Dorsolateral prefrontal cortex (tissue), 122 donors: ENCODE measurements at places on chromosomes 3 and 15.

- no peak for DNase-seq
These were observed 178.8 kb downstream of the POTEB3 start for GRCh38 chr15:21261396-21261964.

DNA sequence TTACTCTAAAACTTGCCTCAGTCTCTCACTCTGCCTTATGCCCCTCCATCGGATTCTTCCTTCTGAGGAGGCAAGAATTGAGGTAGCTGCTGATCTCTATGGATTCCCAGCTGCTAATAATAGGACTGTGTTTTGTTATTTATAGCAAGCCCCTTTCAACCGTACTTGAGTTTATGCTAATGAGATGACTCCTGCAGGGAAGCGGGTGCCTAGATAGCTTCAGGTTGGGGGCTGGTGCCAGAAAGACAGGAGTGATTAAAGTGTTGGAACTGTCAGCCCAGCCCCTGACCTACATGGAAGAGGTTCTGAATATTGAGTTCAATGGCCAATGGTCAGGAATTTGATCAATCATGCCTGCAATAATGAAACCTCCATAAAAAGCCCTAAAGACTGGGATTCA is 21.8 kb upstream of the LIMD1 start:
- no peak for DNase-seq

GRCh38 chr15:33095641-33096040 is 98.9 kb downstream of the FMN1 start:
- no peak for DNase-seq

DNA sequence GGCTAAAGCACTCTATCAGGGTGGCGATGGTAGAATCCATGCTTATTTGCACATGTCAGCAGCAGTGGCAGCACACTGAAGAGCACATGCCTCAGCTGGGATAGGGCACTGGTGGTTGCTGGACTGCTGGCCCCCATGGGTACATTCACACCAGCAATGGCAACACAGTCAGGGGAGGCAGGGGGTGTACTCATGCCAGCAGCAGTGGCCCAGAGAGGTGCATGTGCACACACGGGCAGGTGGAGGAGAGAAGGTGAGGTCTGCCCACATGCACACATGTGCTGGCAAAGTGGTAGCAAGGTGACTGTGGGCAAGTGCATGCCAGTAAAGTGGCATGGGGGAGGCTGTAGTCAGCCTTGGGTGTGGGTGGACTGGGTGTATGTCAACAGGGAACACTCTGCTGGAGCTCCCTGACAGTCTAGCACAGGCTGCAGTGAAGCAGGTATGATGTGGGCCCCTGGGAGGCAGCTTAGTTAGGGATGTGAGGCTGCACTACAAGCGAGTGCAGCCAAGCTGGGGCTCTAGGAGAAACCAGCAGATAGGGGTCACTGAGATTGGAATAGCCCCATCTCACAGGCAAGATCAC is 53.9 kb upstream of the NPAP1 start:
- no peak for DNase-seq

- DNase-seq, result no peak
These were observed 27.8 kb downstream of the ADGRG7 start for GRCh38 chr3:100637197-100637631.

DNA sequence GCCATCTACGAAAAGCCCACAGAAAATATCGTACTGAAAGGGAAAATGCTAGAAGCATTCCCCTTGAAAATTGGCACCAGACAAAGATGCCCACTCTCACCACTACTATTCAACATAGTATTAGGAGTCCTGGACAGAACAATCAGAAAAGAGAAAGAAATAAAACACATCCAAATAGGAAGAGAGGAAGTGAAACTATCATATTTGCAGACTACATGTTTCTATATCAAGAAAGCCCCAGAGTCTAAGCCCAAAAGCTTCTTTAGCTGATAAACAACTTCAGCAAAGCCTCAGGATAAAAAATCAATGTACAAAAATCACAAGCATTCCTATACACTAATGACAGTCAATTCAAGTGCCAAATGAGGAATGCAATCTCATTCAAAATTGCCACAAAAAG is 15.6 kb downstream of the OR5K3 start:
- no peak for DNase-seq

GRCh38 chr15:63465104-63465503 is 39.3 kb upstream of the USP3 start:
- DNase-seq, result no peak

DNA sequence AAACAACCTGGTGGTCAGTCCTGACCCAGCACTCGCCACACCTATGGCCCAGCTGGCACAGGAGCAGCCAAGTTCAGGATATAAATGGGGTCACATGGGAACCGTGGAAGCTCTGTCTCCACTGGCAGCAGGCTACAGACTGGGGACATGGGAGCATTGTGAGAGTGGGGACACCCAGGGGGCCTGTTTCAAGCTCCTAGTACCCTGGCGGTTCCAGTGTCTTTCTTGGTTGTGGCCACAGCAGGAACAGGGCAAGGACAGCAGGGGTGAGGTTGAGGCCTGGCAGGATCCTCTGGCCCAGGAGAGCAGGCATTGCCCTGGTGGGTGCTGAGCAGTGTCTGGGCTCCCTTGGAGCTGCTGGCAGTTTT is 1.9 kb downstream of the CSK start:
- no peak for DNase-seq

GRCh38 chr3:187000711-187001151 is 70.4 kb downstream of the ST6GAL1 start:
- no peak for DNase-seq
